ENCODE measurements at places on chromosomes 3 and 15. TPM values are rescaled to one million over a fixed set of nuclear protein-coding genes. Genes with fewer than 3 reads are reported as not detected.

DNA sequence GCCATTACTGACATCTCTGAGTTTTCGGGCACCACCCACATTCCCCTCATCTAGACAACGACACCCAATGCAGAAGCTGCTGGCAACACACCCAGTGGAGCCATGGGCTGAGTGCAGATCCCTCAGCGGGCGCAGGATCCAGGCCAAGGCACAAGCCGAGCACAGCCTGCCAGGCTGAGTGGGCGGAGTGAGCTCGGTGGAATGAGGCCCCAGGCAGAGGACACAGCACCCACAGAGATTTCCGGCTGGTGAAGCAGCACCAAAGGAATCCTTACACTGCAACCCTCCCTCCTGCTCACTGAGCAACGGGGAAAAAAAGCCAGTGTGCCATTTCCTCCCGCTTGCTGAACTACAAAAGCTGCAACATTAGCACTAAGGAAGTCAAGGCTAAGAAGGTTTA is 34.3 kb downstream of the ZMAT3 start:
- no peaks in the 10 kb centered on the region for H3K27me3 ChIP-seq
- no peak for DNase-seq
- no peak overlapping the region for H3K4me3 ChIP-seq

Gene GOLGA8H
- total RNA-seq, result 0.71 TPM

DNA sequence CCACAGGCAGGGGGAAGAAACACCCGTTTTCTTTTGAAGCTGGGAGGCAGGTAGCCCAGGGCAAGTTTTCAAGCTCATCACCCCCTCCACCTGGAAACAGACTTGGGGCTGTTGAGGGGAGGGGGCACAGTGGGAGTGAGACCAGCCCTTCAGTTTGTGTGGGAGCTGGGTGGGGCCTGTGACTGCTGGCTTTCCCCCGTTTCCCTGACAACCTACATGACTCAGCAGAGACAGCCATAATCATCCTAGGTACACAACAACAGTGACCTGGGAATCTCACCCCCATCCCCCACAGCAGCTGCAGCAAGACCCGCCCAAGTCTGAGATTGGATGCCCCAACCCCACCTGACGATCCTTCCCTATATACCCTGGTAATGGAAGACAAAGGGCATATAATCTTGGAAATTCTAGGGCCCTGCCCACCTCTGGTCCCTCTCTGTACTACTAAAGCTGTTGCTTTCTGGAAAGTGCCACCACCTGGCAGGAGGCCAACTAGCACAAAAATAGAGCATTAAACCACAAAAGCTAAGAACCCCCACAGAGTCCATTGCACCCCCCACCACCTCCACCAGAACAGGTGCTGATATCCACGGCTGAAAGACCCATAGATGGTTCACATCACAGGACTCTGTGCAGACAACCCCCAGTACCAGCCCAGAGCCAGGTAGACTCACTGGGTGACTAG is 422.2 kb upstream of the SGO1 start:
- H3K4me1 ChIP-seq, result 0 out of 2 replicates have a peak, but pooled peaks cover 2% of the 10 kb centered on the region
- H3K27ac ChIP-seq, result no peak overlapping the region
- H3K4me3 ChIP-seq, result no peak overlapping the region
- no peaks in the 10 kb centered on the region for H3K27me3 ChIP-seq

GRCh38 chr15:98160236-98160635 is 199.7 kb downstream of the ARRDC4 start:
- no peaks in the 10 kb centered on the region for H3K4me1 ChIP-seq
- H3K4me3 ChIP-seq, result no peak overlapping the region
- DNase-seq, result no peak
- H3K27me3 ChIP-seq, result no peaks in the 10 kb centered on the region
- no peaks in the 10 kb centered on the region for H3K36me3 ChIP-seq

Gene GUCA1C
- not detected for total RNA-seq

DNA sequence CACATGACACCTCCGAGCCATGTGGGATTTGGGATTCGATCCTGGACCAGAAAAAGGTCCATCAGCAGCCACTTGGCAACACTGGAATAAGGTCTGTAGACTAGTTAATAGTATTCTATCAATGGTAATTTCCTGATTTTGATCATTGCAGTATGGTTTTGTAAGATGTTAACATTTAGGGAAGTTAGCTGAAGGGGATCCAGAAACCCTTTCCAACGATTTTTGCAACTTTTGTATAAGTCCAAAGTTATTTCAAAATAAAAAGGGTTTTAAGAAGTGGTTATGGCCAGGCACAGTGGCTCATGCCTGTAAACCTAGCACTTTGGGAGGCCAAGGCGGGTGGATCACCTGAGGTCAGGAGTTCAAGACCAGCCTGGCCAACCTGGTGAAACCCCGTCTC is 10.2 kb downstream of the BDH1 start:
- no peak for DNase-seq
- peaks cover 27% of the 10 kb centered on the region for H3K4me1 ChIP-seq
- no peaks in the 10 kb centered on the region for H3K27me3 ChIP-seq
- no peak overlapping the region for H3K4me3 ChIP-seq
- H3K36me3 ChIP-seq, result no peaks in the 10 kb centered on the region
- no peak overlapping the region for H3K27ac ChIP-seq

DNA sequence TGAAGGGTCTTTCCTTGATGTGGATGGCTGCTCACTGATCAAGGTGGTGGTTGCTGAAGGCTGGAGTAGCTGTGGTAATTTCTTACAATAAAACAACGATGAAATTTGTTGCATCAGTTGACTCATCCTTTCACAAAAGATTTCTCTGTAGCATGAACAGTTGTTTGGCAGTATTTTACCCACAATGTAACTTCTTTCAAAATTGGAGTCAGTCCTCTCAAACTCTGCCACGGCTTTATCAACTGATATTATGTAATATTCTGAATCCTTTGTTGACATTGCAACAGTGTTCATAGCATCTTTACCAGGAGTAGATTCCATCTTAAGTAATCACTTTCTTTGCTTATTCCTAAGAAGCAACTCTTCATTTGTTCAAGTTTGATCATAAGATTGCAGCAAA is 252.6 kb downstream of the UBE2E2 start:
- no peak for DNase-seq
- H3K36me3 ChIP-seq, result no peaks in the 10 kb centered on the region
- H3K27me3 ChIP-seq, result no peaks in the 10 kb centered on the region
- H3K4me3 ChIP-seq, result no peak overlapping the region
- H3K27ac ChIP-seq, result no peak overlapping the region
- peaks cover 5% of the 10 kb centered on the region for H3K4me1 ChIP-seq

DNA sequence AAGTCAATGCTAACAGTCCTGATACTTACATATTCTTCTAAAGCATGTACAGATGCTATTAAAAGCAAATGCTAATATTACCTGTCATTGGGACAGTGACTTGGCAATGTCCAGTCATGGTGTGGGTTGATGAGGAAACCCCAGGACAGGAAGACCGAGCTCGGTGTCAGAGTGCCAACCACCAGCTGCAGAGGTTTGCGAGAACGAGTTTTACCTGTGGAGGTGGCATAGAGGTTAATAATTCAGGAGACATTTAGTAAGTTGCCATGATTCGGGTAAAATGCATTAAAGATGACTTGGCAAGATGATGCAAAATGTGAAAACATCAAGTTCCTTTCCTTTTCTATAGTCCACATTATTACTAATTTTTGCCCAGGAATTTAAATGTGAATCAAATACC is 94.5 kb downstream of the ABI3BP start:
- no peaks in the 10 kb centered on the region for H3K27me3 ChIP-seq
- H3K4me1 ChIP-seq, result no peaks in the 10 kb centered on the region
- no peak overlapping the region for H3K4me3 ChIP-seq
- no peak for DNase-seq
- H3K36me3 ChIP-seq, result no peaks in the 10 kb centered on the region

Gene RAD51
- 42.4 TPM for total RNA-seq

Gene TIMMDC1
- 130 TPM for total RNA-seq

DNA sequence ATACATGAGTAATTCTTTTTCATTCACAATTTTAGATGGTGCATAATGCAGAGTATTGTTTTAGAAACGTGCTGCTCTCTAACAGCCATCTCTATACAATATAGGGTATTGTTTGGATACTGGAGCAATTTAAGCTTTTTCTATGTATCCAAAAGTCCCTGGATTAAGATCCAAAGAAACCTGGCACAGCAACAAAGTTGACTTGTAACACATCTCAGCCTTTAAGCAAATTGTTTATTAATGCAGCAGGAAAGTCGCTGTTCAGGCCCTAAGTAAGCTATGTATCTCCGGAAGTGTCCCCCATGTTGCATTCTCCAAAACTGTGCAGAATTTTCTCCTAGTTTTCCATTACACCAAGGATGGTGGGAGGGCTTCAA is 7.3 kb downstream of the VGLL4 start:
- no peaks in the 10 kb centered on the region for H3K27me3 ChIP-seq
- no peak for DNase-seq
- no peak overlapping the region for H3K27ac ChIP-seq
- H3K4me1 ChIP-seq, result peaks cover 8% of the 10 kb centered on the region

GRCh38 chr3:62876064-62876463 is 848 bp upstream of the CADPS start:
- DNase-seq, result no peak
- no peak overlapping the region for H3K27ac ChIP-seq

GRCh38 chr15:75073197-75073596 is 49.8 kb downstream of the PPCDC start:
- H3K36me3 ChIP-seq, result no peaks in the 10 kb centered on the region
- no peak overlapping the region for H3K27ac ChIP-seq
- no peaks in the 10 kb centered on the region for H3K27me3 ChIP-seq

- no peaks in the 10 kb centered on the region for H3K36me3 ChIP-seq
- H3K4me1 ChIP-seq, result no peaks in the 10 kb centered on the region
- H3K27ac ChIP-seq, result no peak overlapping the region
- H3K27me3 ChIP-seq, result no peaks in the 10 kb centered on the region
- DNase-seq, result no peak
Measured at GRCh38 chr3:137075020-137075419, 117.2 kb downstream of the IL20RB start.

GRCh38 chr3:53941950-53942349 is 50.3 kb upstream of the SELENOK start:
- H3K27me3 ChIP-seq, result no peaks in the 10 kb centered on the region
- H3K4me1 ChIP-seq, result no peaks in the 10 kb centered on the region
- H3K27ac ChIP-seq, result no peak overlapping the region
- H3K36me3 ChIP-seq, result no peaks in the 10 kb centered on the region
- DNase-seq, result no peak

DNA sequence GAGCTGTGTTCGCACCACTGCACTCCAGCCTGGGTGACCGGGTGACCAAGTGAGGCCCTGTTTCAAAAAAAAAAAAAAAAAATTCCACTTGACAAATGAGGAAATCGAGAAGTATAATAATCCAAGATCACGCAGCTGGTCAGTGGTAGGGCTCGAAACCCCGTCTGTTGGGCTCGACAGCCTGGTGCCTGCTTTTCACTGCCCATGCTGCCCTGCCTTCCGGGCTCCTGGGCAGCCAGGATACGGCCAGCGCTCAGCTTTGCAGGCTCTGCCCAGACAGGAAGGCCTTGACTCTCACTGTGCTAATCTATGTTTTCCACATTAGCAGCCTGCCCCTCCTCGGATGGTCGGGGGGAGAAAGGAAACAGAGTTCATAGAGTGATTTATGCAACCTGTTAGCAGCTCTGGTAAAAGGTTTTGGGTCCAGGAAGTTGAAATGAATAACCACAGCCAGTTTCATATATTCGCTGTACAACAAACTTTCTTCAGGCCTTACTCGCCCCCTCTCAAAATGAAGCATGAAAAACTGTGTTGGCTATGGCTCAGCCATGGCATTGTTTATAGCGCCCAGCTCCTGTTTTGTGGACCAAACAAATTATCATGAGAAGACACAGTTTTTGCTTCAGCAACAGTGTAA is 108.8 kb downstream of the XXYLT1 start:
- H3K36me3 ChIP-seq, result no peaks in the 10 kb centered on the region
- DNase-seq, result no peak
- no peaks in the 10 kb centered on the region for H3K27me3 ChIP-seq
- H3K4me3 ChIP-seq, result no peak overlapping the region
- no peaks in the 10 kb centered on the region for H3K4me1 ChIP-seq
- no peak overlapping the region for H3K27ac ChIP-seq

Gene CCDC12
- total RNA-seq, result 41.3 TPM

GRCh38 chr3:114582929-114583328 is 289.1 kb downstream of the TIGIT start:
- no peak overlapping the region for H3K27ac ChIP-seq
- no peak overlapping the region for H3K4me3 ChIP-seq
- no peaks in the 10 kb centered on the region for H3K4me1 ChIP-seq
- H3K27me3 ChIP-seq, result no peaks in the 10 kb centered on the region
- H3K36me3 ChIP-seq, result no peaks in the 10 kb centered on the region
- no peak for DNase-seq

DNA sequence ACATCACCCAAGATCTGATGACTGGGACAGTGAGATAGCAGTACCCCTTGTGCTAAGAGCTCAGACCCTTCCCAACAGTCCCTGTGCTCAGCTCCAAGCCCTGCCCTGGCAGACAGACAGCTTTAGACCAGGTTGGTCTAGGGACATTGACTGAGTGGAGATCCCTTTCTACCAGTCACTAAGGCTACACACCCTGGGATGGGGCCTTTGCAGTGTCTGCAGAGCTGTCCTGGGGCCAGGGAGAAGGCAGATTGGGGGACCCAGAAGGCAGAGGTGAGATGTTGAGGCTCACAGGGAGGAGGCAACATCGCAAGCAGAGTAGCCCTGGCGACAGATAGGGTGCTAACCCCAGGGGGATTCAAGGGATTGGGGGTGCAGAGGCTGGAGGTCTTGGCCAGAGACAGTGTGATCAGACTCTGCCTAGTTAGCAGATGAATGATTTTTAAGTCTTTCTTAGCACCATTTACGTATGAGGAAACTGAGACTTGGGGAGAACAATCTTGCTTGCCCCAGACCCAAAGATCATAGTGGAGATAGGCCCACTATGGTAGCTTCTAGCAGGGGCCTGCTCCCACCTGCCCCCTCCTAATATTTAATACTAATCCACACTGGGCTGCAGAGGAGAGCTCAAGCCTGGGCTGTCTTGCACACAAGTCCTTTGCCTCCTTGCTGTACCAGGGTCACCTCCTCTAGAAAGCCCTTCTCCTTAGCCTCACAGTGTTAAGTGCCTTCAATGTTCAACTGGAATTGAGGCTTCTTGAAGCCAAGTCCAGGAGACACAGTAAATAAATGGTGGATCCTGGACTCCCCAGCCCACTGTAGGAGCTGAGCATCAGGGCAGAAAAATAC is 32.6 kb downstream of the HMCES start:
- H3K36me3 ChIP-seq, result no peaks in the 10 kb centered on the region
- H3K27me3 ChIP-seq, result no peaks in the 10 kb centered on the region
- DNase-seq, result no peak

Gene MAP2K5
- 13.8 TPM for total RNA-seq

DNA sequence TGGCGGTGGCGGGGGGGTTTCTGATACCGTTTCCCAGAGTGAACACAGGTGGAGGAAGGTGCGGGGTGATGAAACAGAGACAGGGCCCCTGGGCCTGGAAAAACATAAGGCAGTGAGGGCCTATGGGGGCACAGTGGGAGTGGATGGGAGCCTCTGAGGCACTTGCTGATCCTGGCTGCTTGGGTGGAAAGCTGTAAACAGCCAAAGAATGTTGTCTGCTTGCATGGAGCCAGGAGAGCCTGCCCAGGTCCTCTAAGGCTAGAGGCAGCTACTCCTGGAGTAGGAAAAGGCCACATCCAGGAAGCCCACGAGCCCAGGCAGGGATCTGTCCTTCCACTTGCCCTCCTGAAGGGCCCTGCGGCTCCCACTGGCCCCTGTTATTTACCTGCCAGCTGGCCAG is 2.9 kb upstream of the SEMA3B start:
- H3K27me3 ChIP-seq, result no peaks in the 10 kb centered on the region
- no peak overlapping the region for H3K4me3 ChIP-seq
- no peak for DNase-seq

All from H1 (cell line).